Stimulated activated CD8-positive, alpha-beta memory T cell treated with anti-CD3 and anti-CD28 coated beads, Interleukin-15, amount 100 ng/mL, for 1 hour (primary cell): ENCODE measurements at places on chromosomes 12 and 14.

- DNase-seq: no peak
These were observed 14.7 kb upstream of the POC1B start for GRCh38 chr12:89540586-89540985.

- DNase-seq: no peak
These were observed 609.1 kb downstream of the SOX5 start for GRCh38 chr12:23340351-23340750.

DNA sequence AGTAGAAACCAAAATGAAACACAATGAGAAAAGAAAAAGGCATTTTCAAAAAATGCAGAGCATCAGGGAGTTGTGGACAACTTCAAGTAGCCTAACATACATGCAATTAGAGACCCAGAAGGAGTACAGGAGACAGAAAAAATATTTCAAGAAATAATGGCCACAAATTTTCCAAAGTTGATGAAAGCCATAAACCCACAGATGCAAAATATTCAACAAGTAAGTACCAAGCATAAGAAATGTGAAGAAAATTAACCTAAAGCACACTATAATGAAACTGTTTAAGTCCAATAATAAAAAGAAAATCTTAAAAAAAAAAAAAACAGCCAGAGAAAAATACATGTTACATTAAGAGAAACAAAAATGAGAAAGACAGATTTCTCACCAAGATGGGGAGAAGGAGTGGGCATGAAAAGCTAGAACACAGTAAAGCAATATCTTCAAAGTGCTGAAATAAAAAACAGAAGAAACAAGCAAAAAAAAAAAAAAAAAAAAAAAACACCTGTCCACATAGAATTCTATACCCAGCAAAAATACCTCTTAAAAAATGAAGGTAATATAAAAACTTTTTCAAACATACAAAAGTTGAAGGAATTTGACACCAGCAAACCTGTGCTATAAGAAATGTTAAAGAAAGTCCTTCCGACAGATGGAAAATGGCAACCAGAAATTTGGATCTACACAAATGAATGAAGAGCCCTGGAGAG lies 77.1 kb downstream of the PRKAB1 start:
- no peak for DNase-seq

DNA sequence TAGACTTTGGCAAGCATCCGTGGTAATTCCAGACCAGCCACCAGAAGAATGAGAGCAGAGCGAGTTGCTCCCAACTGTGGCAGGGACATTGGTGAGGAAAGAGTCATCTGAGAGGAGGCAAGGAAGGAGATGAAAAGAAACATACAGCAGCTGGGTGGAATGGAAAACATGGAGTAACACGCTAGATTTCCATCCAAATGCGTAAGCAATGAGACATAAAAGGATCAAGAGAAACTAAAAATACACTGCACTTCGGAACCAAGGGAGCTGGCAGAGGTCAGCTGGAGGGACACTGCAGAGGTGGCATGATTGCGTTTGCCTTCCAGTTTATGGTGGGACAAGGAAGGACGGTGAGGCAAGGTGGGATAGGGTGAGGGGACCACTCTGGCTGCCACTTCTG lies 82.9 kb downstream of the DDX51 start:
- DNase-seq: no peak

DNA sequence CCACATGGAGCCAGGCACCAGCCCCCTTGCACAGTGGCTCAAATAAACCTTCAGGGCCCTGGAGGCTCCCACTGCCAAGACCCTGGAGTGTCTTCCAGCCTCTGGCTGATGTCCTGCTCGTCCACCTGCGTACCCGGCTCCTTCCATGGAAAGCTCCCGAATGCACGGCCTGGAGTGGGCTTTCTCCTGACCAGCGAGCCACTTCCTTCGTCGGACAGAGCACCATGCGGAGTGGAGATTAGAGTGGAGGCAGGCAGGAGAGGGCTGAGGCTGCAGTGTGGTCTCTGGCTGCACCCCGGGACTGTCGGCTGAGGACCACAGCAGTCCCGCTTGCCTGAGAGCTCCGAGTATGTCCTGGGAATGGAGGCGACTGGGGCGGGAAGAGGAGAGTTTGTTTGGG lies 93.7 kb upstream of the SFSWAP start:
- no peak for DNase-seq

GRCh38 chr14:33612197-33612505 lies 338.7 kb downstream of the EGLN3 start:
- DNase-seq: no peak

- no peak for DNase-seq
These were observed 47.1 kb downstream of the FLRT2 start for GRCh38 chr14:85576848-85577542.

DNA sequence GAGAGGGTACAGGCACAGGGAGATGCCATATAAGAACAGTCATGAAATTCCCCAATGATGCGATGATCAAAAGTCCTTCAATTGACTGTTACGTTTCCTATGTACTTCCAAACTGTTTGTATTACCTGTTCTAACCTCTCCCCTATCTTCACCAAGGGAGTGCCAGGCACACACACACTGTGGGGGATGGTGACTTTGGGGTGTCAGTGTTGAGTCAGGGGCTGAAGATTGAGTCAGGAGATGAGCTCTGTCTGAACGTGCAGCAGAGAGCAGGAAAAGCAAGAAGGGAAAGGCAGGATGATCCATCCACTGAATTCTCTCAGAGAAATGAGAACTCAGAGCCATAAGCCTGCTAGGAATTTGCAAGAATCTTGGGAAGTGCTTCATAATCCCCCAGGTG lies 153.4 kb downstream of the EFCAB11 start:
- no peak for DNase-seq

GRCh38 chr12:28108599-28108998 lies 81.7 kb upstream of the CCDC91 start:
- DNase-seq: no peak

GRCh38 chr12:103175625-103176024 lies 218.2 kb downstream of the ASCL1 start:
- DNase-seq: no peak

DNA sequence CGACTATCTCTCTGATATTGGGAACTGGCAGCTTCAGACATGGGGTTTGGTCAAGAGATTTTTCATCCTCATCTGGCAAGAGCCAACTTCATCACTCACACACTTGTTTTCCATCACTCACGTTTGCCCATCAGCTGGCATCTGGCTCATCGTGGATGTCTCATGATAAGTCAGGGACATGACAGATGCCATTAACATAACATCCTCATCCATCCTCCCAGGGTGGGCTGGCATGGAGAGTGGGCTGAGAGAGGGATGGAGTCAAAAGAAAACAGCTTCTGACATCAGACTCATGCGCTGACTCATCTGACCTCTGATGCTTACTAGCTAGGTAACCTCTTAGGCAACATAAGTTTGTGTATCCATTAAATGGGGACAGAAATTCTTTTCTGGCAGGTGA lies 1.8 kb upstream of the VSX2 start:
- DNase-seq: no peak

DNA sequence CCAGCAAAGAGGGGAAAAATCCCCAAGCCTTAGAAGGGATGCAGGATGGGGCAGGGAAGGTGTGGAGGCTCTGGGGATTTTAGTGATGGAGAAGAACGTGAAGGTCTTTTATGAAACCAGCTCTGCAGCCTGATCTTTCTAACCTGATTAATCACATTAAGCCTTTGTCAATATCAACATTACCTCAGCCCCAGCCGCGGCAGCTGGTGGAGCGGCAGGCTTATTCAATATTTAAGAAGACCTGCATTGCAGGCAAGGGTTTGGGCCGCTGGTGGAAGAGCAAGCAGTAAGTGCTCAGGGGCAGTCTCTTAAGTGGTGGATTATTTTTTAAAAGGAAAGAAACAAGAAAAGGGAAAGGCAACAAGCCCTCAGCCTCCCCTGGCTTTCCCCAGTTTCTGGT lies 16.6 kb downstream of the RPH3A start:
- no peak for DNase-seq

- no peak for DNase-seq
These were observed 83.9 kb downstream of the KNTC1 start for GRCh38 chr12:122610911-122611310.

DNA sequence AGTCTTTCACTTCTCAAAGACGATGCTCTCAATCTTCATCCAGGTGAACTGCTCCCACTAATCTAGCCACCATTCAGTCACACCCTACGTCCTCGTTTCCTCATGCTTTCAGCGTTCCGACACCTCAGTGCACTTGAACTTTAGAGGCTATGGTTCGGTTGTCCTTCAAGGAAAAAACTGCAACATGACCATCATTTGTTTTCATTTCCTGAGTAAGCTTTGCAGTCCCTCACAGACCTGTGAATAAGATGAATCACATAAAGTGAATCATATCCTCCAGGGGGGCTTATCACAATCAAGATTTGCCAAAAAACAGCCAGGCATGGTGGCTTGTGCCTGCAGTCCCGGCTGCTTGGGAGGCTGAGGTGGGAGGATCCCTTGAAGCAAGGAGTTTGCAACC lies 80.2 kb downstream of the TMCC3 start:
- no peak for DNase-seq

GRCh38 chr12:67515679-67516340 lies 132.7 kb upstream of the DYRK2 start:
- no peak for DNase-seq

- DNase-seq: peak; percentile 9
These were observed at the start of gene AMDHD1 for GRCh38 chr12:95943330-95943842. Gene AMDHD1, plus strand, starts transcription at chr12:95943331. Its CDS starts 68 bp downstream, at chr12:95943399.

GRCh38 chr12:113232840-113233585 lies 11.7 kb downstream of the TPCN1 start:
- peak; percentile 38 for DNase-seq

DNA sequence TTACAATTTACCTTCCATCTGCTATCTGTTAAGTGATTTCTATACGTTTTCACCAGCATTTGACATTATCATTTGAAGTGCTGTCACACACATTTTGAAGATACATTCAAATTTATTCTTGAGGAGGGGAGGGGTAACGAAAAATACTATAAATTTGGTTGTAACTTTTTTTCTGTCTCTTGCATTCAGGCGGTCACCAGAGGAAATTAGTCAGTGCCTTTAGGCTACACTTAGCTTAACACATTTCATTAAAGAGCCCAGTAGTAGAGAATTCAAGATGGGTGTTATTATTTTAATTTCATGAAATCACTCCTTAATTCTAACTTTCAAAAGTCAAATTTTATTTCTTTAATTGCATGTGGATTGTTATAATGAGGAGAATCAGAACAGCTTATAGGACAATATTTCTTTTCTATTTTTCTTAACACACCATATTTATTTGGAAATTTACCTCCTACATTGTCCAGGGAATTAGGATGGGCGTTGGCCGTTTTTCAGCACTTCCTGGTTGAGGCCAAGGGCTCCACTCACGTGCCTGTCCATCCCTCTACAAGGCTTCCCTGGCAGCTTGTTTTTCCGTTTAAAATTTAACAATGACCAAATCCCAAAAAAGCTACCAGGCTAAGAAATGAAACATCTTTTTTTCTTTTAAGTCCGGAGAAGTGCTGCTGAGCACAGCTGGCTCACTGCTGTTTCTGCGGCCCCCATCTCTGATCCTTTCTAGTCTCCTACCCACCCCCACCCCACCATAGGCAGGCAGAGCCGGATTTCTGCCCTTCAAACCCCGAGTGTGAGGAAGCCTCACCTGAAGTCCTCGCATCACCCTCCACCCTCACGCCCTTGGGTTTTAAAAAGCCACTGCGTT lies 1.1 kb upstream of the FAR2 start:
- DNase-seq: no peak

DNA sequence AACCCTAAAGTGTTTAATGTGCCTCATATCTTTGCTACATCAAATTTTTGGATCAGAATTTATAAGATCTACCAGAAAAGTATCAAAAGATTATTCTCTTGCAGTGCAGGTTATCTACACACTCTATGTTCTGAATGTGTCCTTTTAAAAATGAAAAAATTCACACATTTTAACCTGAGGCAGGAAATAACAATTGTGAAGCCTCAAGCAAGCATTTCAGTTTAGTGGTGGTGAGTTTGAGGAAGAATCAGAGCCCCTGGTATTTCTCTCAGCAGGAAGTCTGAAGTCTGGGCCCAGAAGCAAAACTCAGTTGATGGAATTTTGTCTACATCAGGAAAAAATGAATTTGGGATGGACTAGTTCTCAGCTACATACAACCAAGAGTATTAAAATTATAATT lies 137.0 kb upstream of the PZP start:
- DNase-seq: no peak

DNA sequence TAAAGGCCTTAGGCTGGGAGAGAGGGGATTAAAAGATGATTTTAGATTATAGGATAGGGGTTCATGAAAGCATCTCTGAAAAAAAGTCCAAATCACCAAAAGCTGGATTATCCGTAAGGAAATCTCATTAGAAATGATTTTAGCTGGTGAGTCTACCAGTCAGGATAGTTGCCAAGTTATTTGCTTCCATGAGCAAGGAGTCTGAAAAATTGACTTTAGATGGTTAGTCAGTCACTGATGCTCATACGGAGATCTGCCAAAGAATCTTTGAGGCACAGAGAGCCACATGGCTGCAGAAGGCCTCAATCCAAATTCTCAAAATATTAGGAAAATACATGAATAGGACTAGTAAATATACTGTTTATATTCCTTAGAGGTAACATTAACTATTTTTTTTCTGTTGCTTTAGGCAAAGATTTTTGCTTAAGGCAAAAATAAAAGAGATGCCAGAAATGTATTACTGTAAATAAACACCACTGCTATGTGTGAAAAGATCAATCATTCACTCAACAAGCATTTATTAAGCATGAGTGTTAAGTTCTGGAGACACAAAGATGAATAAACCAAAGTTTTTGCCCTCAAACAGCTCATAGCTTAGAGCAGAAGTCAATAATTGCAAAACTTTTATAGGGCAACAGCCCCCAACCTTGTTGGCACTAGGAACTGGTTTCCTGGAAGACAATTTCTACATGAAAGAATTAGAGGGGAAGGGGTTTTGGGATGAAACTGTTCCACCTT lies 105.2 kb downstream of the BBS10 start:
- no peak for DNase-seq

DNA sequence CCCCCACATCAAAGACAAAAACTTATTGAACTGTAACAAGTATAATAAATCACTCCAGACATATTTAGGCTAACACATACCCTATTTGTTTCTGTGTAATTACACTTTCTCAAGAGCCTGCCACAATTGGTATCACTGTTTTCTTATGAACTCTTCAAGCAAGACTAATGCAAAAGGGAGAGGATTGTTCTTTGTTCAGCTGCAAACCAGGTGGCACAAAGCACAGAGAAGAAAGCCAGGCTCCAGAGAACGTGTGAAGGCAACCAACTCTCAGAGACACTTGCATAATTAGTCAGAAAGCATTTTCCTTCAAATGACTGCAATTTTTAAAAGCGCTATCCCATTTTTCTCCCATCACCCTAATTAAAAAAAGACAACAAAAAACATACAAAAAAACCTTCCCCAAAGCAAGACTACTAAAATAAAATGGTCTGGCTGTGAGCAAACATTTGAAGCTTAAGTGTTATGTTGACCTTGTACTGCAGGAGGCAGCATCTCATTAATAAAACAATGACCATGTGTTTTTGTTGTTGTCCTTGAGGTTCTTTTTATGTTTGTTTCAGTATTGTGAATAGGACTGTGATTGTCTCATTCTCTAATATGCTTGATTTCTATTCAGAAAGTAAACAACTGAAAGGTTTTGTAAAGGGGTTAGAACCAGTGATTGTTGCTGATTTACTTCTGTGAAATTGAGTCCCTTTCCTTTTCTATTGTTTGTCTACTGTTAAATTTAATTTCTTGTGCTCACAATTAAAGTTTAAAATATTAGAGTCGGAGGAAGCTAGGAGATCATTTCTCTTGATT lies 452.7 kb upstream of the PDE3A start:
- no peak for DNase-seq
